ENCODE measurements at places on chromosomes 7 and 10.

DNA sequence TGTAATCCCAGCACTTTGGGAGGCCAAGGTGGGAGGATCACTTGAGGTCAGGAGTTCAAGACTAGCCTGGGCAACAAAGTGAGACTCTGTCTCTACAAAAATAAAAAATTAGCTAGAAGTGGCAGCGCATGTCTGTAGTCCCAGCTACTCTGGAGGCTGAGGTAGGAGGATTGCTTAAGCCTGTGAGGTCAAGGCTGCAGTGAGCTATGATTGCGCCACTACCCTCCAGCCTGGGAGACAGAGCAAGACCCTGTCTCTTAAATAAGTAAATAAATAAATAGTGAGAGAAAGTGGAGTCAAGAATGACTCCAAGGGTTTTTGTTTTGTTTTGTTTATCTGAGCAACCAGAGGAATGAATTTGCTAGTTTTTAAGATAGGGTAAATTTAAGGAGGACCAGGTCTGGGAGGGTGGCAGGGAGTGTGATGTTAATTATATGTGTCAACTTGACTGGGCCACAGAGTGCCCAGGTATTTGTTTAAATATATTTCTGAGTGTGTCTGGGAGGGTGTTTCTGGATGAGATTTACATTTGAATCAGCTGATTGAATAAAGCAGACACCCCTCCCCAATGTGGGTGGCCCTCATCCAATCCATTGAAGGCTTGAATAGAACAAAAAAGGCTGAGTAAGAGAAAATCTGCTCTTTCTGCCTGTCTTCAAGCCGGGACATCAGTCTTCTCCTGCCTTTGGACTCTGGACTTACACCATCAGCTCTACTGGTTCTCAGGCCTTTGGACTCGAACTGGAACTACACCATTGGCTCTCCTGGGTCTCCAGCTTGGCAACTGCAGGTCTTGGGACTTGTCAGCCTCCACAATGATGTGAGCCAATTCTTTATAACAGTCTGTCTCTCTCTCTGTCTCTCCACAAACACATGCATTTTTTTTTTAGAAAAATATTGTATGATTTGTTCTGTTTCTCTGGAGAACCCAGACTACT, 23.5 kb downstream of the IMPDH1 start:
- no peak for DNase-seq

GRCh38 chr7:30755384-30756154, 3.6 kb downstream of the INMT start:
- DNase-seq, result no peak

- DNase-seq, result peak; percentile 63
Measured at GRCh38 chr10:123229927-123230630, 75.9 kb downstream of the BUB3 start.

DNA sequence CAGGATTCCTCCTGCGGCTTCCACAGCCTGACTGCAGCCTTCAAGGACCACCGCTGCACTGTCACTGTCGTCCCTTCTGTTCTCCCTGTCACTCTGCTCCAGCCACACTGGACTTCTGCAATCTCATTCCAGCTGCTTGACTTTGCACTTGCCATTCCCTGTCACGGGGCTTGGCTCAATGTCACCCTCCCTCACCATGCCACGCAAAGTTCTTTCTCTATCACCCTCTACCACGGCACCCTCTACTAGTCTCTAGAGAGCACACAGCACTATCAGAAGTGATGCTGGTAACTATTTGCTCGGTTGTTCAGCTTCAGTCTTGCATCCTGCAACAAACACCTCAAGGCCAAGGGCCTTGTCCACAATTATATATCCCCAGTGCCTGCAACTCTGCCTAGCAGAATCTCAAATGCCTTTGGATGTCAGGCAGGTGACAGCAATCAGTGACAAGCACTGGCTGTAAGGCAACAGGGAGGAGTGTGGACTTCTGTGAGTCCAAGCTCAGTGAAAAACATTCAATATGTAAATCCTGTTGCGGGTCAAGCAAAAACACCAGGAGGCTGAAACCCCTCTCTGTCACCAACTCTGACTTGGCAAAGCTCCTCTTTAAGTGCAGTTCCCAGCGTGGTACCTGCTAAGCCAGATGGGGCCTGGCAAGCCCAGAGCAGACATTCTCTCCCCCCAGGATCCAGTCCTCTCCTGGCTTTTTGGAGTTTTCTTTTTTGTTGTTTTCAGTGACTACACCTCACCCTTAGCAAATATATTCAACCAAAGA, 259.9 kb downstream of the FGFR2 start:
- DNase-seq, result no peak

- no peak for DNase-seq
Measured at GRCh38 chr7:47844311-47844710, 104.0 kb downstream of the PKD1L1 start.

GRCh38 chr7:21926448-21926847, 19.3 kb downstream of the CDCA7L start:
- no peak for DNase-seq

DNA sequence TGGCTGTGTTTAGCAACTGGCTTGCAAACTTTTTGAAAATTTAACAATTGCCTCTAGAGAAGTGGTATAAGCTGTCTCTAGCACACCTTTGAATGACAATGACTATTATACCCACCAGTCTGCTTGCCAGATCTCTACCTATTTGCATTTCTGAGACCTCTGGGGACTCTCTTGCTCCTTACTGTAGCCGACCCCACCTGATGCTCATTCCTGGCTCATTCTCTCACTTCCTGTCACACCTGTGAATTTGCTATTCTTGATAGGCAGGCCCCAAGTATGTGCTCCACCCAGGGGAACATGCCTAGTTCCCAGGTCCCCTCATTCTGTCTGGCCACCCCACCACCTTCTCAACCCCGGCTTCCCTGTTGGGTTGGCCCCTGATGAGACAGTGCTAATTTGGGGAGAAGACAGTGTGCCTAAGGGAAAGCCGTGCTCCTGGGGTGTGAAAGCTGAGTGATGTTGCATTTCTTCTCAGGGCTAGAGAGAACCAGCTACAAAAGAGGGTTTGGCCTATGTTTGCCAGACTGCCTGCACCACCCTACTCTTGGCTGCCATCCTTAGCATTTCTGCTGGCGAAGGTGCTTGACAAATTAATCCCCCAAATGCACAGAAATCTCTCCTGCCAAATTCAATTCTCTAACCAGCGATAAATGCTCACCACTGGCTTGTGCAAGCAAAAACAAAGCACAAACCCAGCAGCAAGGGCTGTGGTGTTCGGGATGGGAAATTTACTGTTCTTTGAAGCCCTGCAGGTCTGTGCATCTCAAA, 138.2 kb downstream of the RPS24 start:
- DNase-seq, result no peak

GRCh38 chr7:118029826-118030422, 154.0 kb upstream of the LSM8 start:
- DNase-seq, result no peak

GRCh38 chr10:44922796-44923545, 11.8 kb downstream of the TMEM72 start:
- DNase-seq, result no peak

- no peak for DNase-seq
Measured at GRCh38 chr10:3350617-3351258, 178.2 kb upstream of the PITRM1 start.

GRCh38 chr10:1532636-1533035, 204.7 kb downstream of the ADARB2 start:
- no peak for DNase-seq

- no peak for DNase-seq
Measured at GRCh38 chr7:71243736-71244410, 111.9 kb downstream of the GALNT17 start.

DNA sequence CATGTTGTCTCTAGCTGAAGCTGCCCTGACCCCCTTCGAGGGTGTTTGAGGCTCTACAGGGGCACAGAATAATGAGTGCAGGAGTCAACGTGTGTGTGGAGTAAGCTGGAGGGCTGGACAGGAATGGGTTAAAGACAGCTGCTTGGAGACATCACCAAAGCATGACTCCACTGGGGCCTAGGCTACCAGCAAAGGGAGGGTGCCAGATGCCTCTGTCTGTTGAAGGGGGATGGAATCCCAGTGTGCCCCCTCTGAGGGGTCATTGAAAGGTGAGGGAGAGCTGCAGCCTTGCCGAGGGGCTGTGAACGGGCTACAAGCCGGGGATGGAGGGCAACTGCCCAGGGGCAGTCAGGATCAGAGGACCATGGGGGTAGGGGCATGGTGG, 51.7 kb upstream of the PODXL start:
- no peak for DNase-seq

DNA sequence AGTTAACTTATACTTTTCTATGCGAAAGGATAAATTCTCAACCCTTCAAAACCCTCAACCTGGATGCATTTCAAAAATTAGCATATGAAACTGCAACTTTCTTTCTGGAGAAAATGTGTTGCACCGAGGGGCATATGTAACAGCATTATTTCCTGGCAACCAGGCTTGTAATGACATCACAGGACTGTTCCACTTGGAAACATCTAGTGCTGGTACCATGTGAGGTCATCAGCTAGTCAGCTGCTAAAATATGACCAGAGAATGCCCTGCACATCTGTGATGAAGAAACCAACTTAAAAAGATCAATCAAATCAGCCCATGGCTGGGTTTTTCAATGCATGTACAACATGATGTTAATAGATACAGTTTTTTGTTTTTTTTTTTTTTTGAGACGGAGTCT, 40.0 kb downstream of the FGFR2 start:
- no peak for DNase-seq

GRCh38 chr10:84196083-84196482, 1.7 kb downstream of the CDHR1 start:
- no peak for DNase-seq

DNA sequence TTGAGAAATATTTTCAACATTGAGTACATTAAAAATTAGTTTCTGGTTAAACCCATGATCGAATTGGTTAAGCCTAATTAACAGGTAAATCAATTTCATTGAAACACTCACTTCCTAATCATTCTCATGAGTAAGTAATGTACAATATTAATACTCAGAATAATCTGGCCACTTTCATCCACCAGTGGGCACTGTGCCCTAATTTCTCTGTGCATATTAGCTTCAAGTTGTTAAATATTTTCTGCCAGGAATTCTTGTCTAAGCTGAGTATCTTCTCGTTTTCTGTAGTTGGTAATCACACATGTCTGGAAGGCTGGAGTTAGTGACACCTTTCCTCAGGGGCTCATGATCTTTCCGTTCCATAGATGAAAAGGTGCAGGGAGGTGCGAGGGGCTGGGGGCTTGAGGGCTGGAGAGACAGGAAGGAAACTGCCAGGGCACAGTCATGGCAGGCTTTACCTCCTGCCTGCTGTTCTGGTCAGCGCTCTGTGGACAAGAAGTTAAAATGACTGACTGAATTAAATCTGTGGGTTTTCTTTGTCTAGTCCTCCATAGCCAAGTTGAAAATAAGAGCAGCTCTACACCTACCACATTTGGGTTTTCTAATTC, 71.9 kb downstream of the WIPF3 start:
- no peak for DNase-seq

GRCh38 chr10:16425449-16425848, 11.4 kb upstream of the PTER start:
- no peak for DNase-seq

- DNase-seq, result no peak
Measured at GRCh38 chr10:83012866-83013265, 1126.4 kb upstream of the GHITM start.
